RWPE2 (cell line): ENCODE measurements at places on chromosomes 2 and 18.
A peak's percentile ranks its signal among the peaks of the same experiment; 100 is the strongest.

GRCh38 chr2:69559442-69560146 is 83.9 kb downstream of the AAK1 start:
- H3K4me3 ChIP-seq = no peak overlapping the region
- H3K27ac ChIP-seq = no peak overlapping the region
- H3K36me3 ChIP-seq = no peaks in the 10 kb centered on the region; the same call in 1 of the 2 replicates
- no peaks in the 10 kb centered on the region for H3K4me1 ChIP-seq

DNA sequence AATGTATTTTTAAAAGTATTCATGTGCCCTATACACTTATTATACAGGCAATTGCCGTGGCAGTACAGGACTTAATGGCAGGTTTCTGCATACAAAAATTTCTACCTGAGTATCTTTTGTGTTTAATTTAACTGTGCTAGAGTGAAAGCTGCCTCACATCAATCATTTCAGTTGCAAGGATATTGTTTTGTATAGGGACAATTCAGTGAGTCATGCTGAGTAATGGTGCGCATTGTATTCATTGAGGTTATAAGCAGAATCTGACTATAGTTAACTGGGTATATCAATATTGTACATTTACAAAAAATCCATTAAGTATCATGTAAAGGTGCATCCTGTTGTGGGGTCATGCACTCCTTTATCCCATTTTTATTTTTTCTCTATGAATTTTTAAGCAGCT is 121.5 kb downstream of the GCA start:
- no peak overlapping the region for H3K27ac ChIP-seq
- H3K4me1 ChIP-seq = no peaks in the 10 kb centered on the region
- H3K27me3 ChIP-seq = peaks cover 8% of the 10 kb centered on the region
- DNase-seq = no peak

GRCh38 chr2:159077869-159078268 is 109.4 kb downstream of the TANC1 start:
- no peak overlapping the region for H3K4me3 ChIP-seq
- DNase-seq = no peak

- H3K36me3 ChIP-seq = no peaks in the 10 kb centered on the region
- no peaks in the 10 kb centered on the region for H3K27me3 ChIP-seq
- no peak overlapping the region for H3K4me3 ChIP-seq
- H3K27ac ChIP-seq = no peak overlapping the region
- H3K4me1 ChIP-seq = peaks cover 17% of the 10 kb centered on the region
Observed at GRCh38 chr2:229431327-229431954, 160.4 kb upstream of the PID1 start.

- no peaks in the 10 kb centered on the region for H3K36me3 ChIP-seq
- no peaks in the 10 kb centered on the region for H3K4me1 ChIP-seq
- H3K4me3 ChIP-seq = no peak overlapping the region
- H3K27me3 ChIP-seq = no peaks in the 10 kb centered on the region
- no peak for DNase-seq
- no peak overlapping the region for H3K27ac ChIP-seq
Observed at GRCh38 chr2:178976351-178976750, 73.6 kb downstream of the CCDC141 start.

DNA sequence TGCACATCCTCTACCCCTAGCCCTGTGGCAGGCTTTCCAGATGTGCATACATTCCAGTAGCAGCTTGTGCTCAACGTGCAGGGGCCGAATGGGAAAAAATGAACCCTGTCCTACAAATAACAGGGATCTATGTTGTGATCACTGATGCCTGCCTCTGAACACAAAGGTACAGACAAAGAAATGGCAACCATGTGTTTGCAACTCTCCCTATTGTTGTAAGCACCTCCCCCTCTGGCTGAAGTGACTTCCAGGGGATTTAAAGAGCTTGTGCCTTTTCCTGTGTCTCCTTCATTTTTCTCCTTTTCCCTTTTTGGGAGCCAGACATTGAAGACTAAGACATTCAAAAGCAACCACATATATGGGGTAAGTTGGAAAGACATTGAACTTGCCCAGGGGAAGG is 21.6 kb downstream of the ARHGAP25 start:
- H3K27ac ChIP-seq = no peak overlapping the region
- no peak for DNase-seq
- no peaks in the 10 kb centered on the region for H3K36me3 ChIP-seq
- H3K4me3 ChIP-seq = no peak overlapping the region
- H3K27me3 ChIP-seq = no peaks in the 10 kb centered on the region
- no peaks in the 10 kb centered on the region for H3K4me1 ChIP-seq

- no peaks in the 10 kb centered on the region for H3K27me3 ChIP-seq
- no peak overlapping the region for H3K4me3 ChIP-seq
- no peaks in the 10 kb centered on the region for H3K4me1 ChIP-seq
- no peaks in the 10 kb centered on the region for H3K36me3 ChIP-seq
Observed at GRCh38 chr18:10437837-10438236, 16.6 kb upstream of the APCDD1 start.

GRCh38 chr18:23798824-23799223 is 109.6 kb downstream of the LAMA3 start:
- H3K27me3 ChIP-seq = no peaks in the 10 kb centered on the region
- no peaks in the 10 kb centered on the region for H3K4me1 ChIP-seq
- no peak for DNase-seq

- DNase-seq = no peak
- no peaks in the 10 kb centered on the region for H3K4me1 ChIP-seq
- no peak overlapping the region for H3K4me3 ChIP-seq
- no peaks in the 10 kb centered on the region for H3K36me3 ChIP-seq
- H3K27ac ChIP-seq = no peak overlapping the region
- H3K27me3 ChIP-seq = no peaks in the 10 kb centered on the region
Observed at GRCh38 chr2:209425471-209426071, 1.7 kb downstream of the MAP2 start.

DNA sequence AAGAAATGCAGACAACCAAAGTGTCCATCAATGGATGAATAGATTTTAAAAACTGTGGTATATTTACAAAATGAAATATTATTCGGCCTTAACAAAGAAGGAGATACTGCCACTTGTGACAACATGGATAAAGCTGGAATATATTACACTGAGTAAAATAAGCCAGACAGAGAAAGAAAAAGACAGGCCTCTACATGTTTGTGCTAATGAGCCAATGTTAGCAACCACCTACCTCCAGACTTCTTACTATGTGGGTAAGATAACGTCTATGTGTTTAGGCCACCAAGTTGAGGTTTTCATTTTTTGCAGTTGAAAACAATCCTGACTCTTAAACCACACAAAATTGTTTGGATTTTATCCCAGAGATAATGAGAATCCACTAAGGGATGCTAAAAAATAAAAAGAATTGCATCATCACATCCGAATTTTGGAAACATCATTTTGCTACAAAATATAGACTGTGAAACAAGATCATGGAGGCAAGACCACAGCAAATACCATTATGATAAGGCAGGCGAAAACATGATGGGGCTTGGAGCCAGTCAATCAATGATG is 47.0 kb downstream of the EVA1A start:
- DNase-seq = no peak
- H3K36me3 ChIP-seq = peaks cover 20% of the 10 kb centered on the region
- H3K4me1 ChIP-seq = peaks cover 5% of the 10 kb centered on the region
- H3K4me3 ChIP-seq = no peak overlapping the region

DNA sequence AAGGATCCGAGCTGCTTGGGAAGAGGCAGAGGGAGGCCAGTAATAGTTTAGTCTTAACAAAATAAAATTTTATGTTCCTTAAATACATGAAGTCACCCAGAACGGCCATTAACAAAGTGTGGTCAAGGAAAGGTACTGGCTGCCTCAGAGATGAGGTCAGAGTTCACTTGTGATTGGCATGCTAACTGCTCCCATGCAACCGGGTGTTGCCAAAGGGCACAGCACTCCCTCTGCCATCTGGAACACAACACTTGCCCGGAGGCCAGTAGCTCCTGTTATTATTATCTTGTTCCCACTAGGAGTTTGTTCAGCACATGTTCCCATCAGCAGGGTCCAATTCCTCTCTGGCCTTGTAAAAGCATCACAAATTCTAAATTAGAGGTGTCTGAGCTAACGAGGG is 207.0 kb downstream of the CYP26B1 start:
- H3K27me3 ChIP-seq = no peaks in the 10 kb centered on the region
- no peak overlapping the region for H3K27ac ChIP-seq
- no peaks in the 10 kb centered on the region for H3K36me3 ChIP-seq

GRCh38 chr2:69979902-69980807 is 18.7 kb upstream of the ASPRV1 start:
- DNase-seq = no peak
- H3K27ac ChIP-seq = no peak overlapping the region
- H3K4me1 ChIP-seq = peaks cover 5% of the 10 kb centered on the region

DNA sequence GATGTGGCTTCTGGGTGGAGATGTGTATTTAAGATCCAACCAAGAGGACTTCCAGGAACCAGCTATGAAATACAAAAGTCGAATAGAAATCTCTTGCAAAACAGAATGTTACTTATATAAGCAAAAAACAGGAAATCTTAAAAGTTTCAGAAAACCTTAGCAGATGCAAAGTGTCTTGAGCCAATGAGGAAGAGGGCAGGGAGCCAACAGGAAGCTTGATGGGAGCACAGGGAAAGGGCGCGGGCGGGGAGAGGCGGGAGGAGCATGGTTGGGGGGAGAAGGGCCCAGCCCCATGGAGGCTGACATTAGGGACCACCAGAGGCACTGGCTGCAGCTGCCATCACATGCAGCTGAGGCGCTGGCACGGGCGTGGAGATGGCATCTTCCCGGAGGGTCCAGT is 203.3 kb downstream of the SNTG2 start:
- H3K36me3 ChIP-seq = no peaks in the 10 kb centered on the region
- no peaks in the 10 kb centered on the region for H3K27me3 ChIP-seq
- no peak overlapping the region for H3K4me3 ChIP-seq
- no peak overlapping the region for H3K27ac ChIP-seq
- no peak for DNase-seq

DNA sequence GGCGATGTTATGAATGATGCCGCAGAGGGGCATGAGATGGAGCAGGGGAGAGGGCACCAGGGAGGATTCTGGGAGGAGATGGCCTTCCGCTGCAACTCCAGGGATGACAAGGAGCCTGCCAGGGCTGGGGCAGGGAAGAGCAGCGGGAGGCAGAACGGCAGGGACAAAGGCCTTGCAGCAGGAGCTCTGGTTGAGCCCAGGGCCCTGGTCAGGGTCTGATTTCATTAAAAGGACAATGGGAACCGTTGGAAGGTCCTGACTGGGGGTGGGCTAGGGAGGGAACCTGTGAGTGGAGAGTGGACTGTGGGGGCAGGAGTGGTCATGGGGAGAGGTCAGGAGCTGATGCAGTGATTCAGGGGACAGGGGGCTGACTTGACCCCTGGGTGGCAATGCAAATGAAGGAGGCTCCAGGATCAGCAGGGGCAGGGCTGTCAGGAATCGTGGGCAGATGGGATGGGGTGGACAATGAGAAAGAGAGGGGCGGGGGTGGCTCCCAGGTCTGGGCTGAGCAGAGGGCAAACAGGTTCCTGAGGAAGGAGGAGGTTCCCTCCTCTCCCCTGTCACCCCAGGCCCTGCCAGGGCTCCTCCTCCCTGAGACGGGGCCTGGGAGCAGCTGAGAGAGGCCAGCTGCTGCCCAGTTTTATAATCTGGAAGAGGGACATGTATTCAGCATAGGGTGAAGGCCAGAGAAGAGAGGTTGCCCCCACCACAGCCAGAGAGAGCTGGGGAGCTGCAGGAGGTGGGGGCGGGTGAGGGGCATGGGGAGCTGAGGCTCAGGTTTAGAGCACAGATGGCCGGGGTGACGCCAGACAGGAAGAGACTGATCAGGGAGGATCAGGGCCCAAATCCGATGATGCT is 7.3 kb upstream of the DUSP2 start:
- no peaks in the 10 kb centered on the region for H3K27me3 ChIP-seq
- DNase-seq = peak; percentile 29
- no peaks in the 10 kb centered on the region for H3K36me3 ChIP-seq
- H3K4me3 ChIP-seq = no peak overlapping the region
- H3K27ac ChIP-seq = no peak overlapping the region
- no peaks in the 10 kb centered on the region for H3K4me1 ChIP-seq

- H3K4me3 ChIP-seq = no peak overlapping the region
- no peaks in the 10 kb centered on the region for H3K36me3 ChIP-seq
- H3K27me3 ChIP-seq = no peaks in the 10 kb centered on the region
- no peak overlapping the region for H3K27ac ChIP-seq
Observed at GRCh38 chr2:53490659-53491058, 276.9 kb upstream of the CHAC2 start.

DNA sequence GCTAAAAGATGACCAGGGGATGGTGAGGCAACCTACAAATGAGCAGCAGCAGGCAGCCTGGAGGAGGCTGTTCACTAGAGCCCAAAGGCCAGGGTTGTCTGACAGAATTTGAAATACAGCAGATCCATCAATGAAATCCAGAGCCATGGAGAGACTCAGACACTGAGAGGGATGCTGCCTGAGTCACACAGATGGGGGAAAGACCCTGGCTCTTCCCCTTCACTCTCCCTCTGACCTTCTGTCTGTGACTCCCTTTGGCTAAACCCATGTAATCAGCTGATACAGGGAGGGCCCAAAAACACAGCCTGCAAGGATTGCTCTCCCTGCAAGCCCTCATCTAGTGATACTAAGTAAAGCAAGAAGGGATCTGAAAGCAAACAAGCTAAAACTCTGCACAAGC is 166.5 kb upstream of the SPOPL start:
- H3K4me1 ChIP-seq = no peaks in the 10 kb centered on the region
- H3K4me3 ChIP-seq = no peak overlapping the region
- no peak for DNase-seq
- no peaks in the 10 kb centered on the region for H3K27me3 ChIP-seq
- H3K36me3 ChIP-seq = no peaks in the 10 kb centered on the region
- no peak overlapping the region for H3K27ac ChIP-seq

- H3K36me3 ChIP-seq = no peaks in the 10 kb centered on the region
- H3K4me1 ChIP-seq = no peaks in the 10 kb centered on the region
- no peaks in the 10 kb centered on the region for H3K27me3 ChIP-seq
- no peak overlapping the region for H3K27ac ChIP-seq
- no peak overlapping the region for H3K4me3 ChIP-seq
Observed at GRCh38 chr18:13253786-13254688, 35.5 kb downstream of the LDLRAD4 start.

GRCh38 chr2:138390316-138390945 is 111.1 kb upstream of the SPOPL start:
- H3K27ac ChIP-seq = no peak overlapping the region
- H3K4me1 ChIP-seq = peaks cover 9% of the 10 kb centered on the region
- H3K27me3 ChIP-seq = no peaks in the 10 kb centered on the region

DNA sequence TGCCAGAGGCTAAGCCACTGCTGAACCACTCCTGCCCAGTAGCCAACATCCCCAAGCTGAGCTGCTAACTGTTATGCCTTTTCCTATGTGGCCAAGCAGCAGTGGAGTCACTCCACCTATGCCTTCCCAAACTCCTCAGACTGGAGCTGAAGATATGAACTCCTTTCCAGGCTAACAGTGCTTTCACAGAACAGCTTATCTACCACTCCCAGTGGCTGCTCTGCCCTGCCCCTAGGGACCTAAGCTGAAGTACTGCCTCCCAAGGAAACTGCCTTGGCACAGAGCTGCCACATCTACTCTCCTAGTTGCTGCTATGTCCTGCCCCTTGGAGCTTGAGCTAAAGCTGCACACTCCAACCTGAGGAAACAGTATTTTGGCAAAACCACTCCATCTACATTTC is 275.9 kb downstream of the RBM43 start:
- DNase-seq = no peak
- no peaks in the 10 kb centered on the region for H3K27me3 ChIP-seq
- H3K27ac ChIP-seq = no peak overlapping the region
- no peaks in the 10 kb centered on the region for H3K4me1 ChIP-seq
- no peak overlapping the region for H3K4me3 ChIP-seq

- 0 out of 2 replicates have a peak, but pooled peaks cover 7% of the 10 kb centered on the region for H3K36me3 ChIP-seq
- no peaks in the 10 kb centered on the region for H3K4me1 ChIP-seq
- H3K27ac ChIP-seq = no peak overlapping the region
- no peak overlapping the region for H3K4me3 ChIP-seq
- no peak for DNase-seq
Observed at GRCh38 chr2:128272601-128273468, 45.8 kb downstream of the HS6ST1 start.
